ENCODE measurements at places on chromosomes 12 and 14. TPM values are rescaled to one million over a fixed set of nuclear protein-coding genes. Genes with fewer than 3 reads are reported as not detected.

The GLI1 gene
- polyA plus RNA-seq, result 13.0 TPM

The KRT78 gene
- polyA plus RNA-seq, result not detected

The SPX gene
- 3.2 TPM for polyA plus RNA-seq

The COQ6 gene
- 28.8 TPM for polyA plus RNA-seq

The IL23A gene
- polyA plus RNA-seq, result 0.31 TPM

The SLC38A4 gene
- polyA plus RNA-seq, result not detected

The RXYLT1 gene
- 35.7 TPM for polyA plus RNA-seq

The NANOG gene
- polyA plus RNA-seq, result not detected

The GRIN2B gene
- 2.9 TPM for polyA plus RNA-seq

The LMNTD1 gene
- polyA plus RNA-seq, result not detected
